ENCODE measurements at places on chromosomes 11 and 22.
A peak's percentile ranks its signal among the peaks of the same experiment; 100 is the strongest.

DNA sequence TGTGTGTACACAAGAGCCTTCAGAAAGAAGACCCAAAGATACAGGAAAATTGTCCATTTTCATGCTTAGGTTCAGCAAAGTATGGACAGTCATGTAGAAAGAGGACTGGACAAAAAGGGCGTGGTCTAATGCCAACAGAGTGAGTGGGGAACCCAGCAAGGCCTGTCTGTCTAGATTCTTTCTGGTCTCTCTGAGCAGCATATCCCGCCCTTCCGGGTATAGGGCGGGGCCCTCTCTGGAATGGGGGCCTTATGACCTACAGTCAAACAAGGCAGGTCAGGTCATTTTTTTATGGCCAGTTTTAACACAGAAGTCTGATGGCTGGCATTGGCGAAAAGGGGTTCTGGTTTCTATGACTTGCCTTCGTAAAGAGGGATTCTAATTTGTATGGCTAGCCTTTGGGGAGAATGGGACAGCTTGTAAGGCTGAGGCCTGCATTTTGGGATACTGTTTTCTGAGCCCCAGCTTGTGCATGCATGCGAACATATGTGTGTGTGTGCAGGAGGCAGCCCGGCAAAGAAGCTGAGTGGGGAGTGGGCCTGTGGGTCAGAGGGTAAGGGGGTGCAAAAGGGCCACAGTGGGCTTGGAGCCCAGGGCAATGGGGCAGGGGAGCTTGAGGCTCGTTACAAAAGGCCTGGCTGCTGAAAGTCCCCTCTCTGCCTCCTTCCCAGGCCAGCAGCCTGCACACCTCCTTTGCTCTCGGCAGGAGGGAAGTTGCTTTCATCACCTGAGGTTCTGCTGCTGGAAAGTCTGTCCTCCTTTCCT lies 130.5 kb upstream of the B3GAT1 start:
- no peak for DNase-seq

GRCh38 chr11:6576471-6577373 lies 26.7 kb downstream of the RRP8 start:
- peak; percentile 76 for DNase-seq

GRCh38 chr11:35427071-35427470 lies 7.7 kb upstream of the SLC1A2 start:
- DNase-seq: no peak

DNA sequence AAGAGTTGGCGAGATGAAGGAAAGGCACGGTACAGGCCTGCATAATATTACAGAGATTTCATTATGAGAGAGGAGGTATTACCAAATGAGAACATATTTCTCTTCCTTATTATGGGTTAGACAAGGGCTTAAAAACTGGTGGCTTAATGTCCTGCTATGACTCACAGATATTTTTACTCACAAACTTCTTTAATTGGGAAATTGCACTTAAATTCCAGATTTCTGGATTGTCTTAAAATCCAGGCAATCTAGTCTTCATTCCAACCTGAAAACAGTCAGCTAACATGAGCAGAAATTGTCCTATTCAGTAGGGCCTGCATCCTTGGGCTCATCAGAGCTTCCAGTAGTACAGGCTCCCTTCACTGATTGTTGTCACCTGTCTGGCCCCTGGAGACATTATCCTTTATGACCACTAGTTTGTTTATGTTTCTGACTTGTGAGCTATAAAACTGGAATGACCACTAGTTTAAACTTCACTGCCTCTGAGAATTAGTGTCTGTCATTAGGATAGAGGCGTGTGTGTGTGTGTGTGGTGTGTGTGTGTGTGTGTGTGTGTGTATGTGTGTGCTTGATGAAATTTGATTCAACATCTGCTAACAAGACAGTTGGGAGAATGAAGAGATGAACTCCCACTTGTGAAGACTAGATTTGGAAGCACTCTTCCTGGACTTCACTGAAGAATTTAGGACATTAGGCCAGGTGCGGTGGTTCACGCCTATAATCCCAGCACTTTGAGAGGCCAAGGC lies 25.1 kb downstream of the DBX1 start:
- DNase-seq: no peak

DNA sequence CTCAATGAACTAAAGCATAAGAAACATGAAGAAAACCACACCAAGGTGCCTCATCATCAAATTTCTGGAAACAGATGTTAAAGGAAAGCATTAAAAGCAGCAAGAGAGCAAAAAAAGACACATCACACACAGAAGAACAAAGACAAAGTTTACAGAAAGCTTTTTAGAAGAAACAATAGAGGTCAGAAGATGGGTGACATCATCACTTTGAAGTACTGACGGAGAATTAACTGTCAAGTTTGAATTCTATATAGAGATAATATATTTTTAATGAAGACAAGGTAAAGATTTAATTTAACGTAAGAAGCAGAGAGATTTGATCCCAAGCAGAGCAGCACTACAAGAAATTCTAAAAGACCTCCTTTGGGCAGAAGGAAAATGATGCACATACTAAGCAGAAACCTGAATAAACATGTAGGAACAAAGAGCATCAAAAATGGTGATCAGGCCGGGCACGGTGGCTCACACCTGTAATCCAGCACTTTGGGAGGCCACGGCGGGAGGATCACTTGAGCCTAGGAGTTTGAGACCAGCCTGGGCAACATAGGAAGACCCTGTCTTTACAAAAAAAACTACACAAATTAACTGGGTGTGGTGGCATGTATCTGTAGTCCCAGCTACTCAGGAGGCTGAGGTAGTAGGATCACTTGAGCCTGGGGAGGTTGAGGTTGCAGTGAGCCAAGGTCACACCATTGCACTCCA lies 63.3 kb upstream of the RTL6 start:
- DNase-seq: no peak

GRCh38 chr11:45150943-45151342 lies 4.5 kb downstream of the PRDM11 start:
- DNase-seq: no peak

GRCh38 chr22:25797498-25798290 lies 55.7 kb downstream of the MYO18B start:
- no peak for DNase-seq

DNA sequence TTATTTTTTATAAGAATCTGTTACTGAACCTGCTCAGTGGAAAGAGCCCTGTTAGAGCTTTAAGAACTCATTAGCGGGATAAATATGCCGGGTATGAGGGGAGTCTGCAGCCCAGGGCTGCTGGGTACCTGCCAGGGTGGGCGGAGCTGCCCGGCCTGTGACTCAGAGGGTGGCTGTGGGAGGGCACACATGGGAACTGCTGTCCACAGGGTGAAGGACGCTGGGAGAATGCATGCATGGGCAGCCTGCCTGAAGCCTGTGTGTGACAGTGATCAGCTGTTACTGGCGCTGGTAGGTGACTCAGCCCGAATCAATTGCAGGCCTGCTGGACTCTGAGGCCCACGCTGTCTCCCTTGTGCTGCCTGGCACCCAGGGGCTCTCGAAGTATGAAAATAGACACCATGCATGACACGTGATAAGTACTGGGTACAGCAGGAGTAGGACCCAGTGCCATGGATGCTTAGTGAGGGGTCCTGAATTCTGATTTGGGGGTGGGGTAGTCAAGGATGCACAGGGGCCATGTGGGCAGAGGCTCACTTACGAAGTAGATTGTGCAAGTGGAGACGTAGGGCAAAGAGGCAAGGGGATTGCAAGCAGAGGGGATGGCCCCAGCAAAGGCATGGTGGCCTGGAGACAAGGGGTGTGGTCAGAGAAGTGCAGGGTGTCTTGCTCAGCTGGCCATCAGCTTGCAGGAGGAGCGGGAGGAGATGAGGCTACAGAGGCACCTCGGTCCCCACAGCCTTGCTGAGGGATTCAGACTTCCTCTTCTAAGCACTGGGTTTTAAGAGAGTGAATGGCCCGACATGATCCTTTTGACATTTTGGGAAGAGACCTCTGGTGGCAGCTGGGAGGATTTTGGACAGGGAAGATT lies 36.5 kb downstream of the GRIK4 start:
- no peak for DNase-seq

- DNase-seq: no peak
Observed at GRCh38 chr11:68032003-68032402, 1.5 kb downstream of the NDUFS8 start.

GRCh38 chr11:40602866-40603552 lies 856.4 kb downstream of the LRRC4C start:
- DNase-seq: no peak

- DNase-seq: no peak
Observed at GRCh38 chr11:14567064-14567651, 47.0 kb upstream of the PSMA1 start.

Data from SK-N-MC (cell line).